MV-4-11 (cell line): ENCODE measurements at places on chromosomes 7 and 10.

DNA sequence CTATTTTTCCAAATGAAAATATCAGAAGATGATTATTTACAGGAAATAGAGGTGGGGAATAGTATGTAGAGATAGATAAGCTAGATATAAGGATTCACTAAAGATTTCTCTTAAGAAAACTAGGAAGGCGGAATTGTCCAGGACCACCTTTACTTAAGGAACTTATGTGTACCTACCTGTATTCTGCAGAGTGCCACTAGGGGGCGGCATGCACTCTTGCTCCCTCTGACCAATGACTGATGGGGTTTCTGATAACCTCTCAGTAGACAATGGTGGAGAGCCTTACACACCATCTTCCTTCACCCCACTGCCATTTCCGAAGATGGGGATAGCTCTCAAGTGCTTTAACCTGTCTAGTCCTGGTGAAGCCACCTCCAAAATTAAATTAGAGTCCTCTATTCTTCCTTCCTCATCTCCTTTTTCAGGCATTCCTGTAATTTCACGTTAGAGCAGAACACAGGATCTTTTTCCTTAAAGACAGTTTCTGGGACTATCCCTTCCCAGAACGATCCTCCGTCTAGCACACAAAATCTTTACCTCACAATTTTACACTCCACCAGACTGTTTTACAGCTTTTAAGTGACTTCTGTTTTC, 453.1 kb downstream of the SORCS1 start:
- peak; percentile 44 for DNase-seq

- DNase-seq: no peak
Measured at GRCh38 chr7:8119262-8119661, 142.7 kb downstream of the ICA1 start.

GRCh38 chr10:124896751-124897150, 45.2 kb upstream of the ZRANB1 start:
- DNase-seq: no peak

- peak; percentile 86 for DNase-seq
Measured at GRCh38 chr10:59654007-59654406, 55.6 kb downstream of the SLC16A9 start.

GRCh38 chr10:78264361-78264760, 230.7 kb downstream of the RPS24 start:
- no peak for DNase-seq

GRCh38 chr10:61175316-61175715, 231.3 kb upstream of the RHOBTB1 start:
- DNase-seq: no peak

GRCh38 chr7:128010391-128011127, 20.7 kb downstream of the LRRC4 start:
- DNase-seq: no peak
